ENCODE measurements at places on chromosomes 6 and 20. TPM values are rescaled to one million over a fixed set of nuclear protein-coding genes. Genes with fewer than 3 reads are reported as not detected.

OR2B6 gene
- not detected for total RNA-seq

BMP2 gene
- total RNA-seq, result 4.7 TPM

DNA sequence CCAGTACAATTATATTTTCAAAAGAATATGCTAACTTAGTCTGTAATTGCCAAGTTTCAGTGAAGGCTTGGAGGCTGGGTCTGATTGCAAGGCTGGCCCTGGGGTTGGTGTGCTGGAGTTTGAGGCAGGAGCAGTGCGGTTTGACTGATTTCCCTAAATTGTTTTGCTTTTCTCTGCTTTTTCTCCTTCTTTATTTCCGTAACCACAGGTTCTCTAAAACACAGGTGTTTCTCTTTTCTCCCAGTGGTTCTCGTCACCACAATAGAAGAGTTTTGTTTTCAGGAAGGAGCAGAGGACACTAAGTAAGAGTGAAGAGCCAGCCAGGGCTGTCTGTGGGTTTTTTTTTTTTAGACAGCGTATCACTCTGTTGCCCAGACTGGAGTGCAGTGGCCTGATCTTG is 8.2 kb upstream of the SNX9 start:
- no peak for DNase-seq

CASS4 gene
- total RNA-seq, result 0.80 TPM

DNA sequence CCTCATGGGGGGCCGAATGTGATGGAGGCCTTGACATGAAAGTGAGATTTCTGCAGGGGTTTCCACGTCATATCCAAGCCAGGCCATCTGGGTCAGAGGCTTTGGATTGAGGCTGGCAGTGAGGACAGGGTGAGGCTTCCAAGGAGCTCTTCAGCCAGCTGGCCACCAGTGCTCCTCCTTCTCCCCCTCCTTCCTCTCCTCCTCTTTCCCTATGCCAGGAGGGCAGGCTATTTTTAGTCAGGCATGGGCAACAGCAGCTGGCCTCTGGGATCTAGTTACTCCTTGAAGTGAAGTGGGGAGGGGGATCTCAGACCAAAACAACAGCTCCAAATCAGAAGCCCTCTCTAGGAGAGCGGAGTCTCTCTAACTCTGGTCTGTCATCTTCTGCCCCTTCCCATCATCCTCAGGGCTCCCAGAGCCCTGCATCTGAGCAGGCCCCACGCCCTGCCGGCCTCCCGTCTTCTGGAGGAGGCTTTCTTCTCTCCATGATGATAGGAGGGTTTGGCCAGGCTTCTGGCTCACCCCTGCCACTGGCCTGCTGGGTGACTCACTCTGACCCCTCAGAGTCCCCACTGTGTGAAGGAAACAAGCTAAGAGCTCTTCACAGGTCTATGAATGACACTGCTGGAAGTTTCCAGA is 612 bp downstream of the TNNC2 start:
- DNase-seq, result peak; percentile 48

GRCh38 chr20:24909861-24910260 is 39.2 kb upstream of the CST7 start:
- DNase-seq, result no peak

C6orf52 gene
- not detected for total RNA-seq

DNA sequence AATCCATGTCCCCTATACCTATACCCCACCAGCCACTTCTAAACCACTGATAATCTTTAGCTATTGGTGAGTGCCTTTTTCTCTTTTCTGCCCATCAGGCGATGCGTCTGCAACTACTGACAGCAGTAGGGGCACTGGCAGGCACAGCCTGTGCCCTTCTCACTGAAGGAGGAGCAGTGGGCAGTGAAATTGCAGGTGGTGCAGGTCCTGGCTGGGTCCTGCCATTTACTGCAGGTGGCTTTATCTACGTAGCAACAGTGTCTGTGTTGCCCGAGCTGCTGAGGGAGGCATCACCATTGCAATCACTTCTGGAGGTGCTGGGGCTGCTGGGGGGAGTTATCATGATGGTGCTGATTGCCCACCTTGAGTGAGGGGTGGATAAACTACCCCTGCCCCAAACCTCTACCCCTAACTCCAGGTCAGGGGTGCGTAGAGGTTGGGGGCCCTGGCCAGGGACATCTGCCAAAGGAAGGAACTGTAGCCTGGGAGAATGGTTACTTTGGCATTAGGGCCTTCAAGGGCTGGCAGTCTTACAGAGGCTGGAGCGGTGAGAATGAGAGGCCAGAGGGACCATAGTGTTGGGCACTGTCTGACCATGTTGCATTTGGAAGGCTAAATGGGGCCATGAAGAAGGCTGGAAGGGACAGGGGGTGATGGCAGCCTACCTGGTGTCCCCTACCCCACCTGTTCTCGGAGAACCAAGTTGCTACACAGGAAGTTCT is 851 bp upstream of the HSD17B8 start:
- no peak for DNase-seq
